ENCODE measurements at places on chromosomes 1 and 21.
A peak's percentile ranks its signal among the peaks of the same experiment; 100 is the strongest.

- H3K27ac ChIP-seq = no peak overlapping the region
- peaks cover 24% of the 10 kb centered on the region for H3K4me1 ChIP-seq
- H3K27me3 ChIP-seq = peaks cover 27% of the 10 kb centered on the region
- DNase-seq = no peak
- H3K4me3 ChIP-seq = no peak overlapping the region
These were observed 3.4 kb downstream of the TAL1 start for GRCh38 chr1:47228644-47229030.

DNA sequence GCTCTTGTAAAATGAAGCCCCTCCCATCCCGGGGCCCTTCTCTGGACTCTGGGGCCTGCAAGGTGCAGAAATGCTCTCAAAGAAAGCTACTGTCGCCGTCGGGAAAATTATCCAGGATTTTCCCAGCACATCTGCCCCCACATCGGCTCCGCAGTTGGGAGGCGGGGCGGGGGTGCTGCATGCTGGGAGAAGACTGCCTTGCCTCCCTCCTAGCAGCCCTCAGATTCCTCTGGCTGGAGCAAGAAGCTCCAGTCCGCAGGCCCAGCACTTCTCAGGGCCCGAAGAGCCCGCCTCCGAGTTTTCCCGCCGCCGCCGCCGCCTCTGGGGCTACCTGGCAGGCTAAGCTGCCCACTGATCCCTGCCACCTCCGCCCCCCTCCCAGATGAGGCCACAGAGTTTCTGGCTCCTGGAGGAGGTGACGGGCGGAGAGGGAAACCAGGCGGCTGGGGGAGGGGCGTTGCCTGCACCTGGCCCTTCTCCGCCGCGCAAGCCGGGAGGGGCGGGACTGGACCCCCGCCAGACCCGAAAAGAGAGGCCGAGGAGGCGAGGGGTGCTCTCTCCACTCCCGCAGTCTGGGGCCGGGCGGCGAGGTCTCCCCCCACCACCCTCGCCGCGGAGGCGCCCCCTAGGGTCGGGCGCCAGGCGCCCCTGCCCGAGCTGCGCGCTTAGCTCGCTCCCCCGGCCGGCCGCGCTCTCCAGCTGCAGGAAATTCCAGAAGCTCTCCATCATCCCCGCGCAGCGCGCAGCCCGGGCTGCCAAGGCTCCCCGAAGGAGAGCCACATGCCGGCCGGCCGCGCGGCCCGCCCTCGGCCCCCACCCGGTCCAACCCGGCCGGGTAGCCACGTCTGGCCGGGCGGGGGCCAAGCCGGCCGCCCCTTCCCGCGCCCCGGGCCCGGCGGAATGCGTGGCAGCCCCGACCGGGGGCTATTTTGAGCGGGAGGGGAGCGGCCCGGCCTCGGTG is 28.8 kb downstream of the AHDC1 start:
- peak overlapping the region; percentile 68 for H3K27ac ChIP-seq
- peak overlapping the region; percentile 53 for H3K4me3 ChIP-seq
- H3K4me1 ChIP-seq = peaks cover 73% of the 10 kb centered on the region
- no peaks in the 10 kb centered on the region for H3K27me3 ChIP-seq
- DNase-seq = no peak

DNA sequence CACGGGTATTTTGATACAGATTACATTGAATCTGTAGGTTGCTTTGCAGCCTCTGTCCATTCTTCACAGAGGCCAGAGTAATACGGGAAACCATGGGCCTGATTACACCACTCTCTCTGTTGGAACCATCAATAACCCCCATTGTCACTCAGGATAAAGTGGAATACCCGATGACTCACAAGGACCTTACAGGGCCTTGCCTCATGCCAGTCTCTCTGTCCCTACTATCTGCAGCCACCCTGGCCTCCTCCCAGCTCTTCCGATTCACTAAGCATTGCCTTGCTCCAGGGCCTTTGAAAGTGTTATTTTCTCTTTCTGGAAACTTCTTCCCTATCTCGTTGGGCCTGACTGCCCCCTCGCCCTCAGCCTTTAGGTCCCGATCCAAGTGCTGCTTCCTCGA is 61.7 kb downstream of the HMGB4 start:
- H3K4me3 ChIP-seq = no peak overlapping the region
- DNase-seq = no peak
- no peaks in the 10 kb centered on the region for H3K4me1 ChIP-seq
- no peaks in the 10 kb centered on the region for H3K36me3 ChIP-seq
- no peak overlapping the region for H3K27ac ChIP-seq

DNA sequence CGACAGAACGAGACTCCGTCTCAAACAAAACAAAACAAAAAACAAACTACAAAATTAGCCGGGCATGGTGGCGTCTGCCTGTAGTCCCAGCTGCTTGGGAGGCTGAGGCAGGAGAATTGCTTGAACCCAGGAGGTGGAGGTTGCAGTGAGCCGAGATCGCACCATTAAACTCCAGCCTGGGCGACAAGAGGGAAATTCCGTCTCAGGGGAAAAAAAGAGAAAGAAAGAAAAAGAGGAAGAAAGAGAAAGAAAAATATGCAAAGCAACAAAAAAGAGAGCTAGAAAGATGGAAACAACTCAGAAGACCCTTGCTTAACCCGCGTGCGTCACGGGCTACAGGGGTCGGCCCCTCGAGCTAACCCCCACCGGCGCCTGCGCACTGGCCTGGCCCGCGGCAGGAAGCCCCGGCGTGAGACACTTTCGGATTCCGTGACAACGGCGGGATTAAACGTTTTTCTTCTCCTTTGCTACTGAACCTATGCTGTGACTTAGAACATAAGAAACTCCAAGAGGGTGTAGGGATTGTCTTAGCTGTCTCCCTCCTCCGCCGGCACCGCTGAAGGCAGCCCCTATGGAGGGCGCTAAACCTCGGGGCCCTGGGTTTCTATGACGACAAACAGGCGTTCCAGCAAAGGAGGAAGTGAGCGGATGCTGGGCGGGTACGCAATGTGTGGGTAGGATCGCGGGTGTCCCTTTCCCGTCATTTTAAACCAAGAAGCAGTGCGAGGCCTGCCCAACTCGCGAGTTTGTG is at the start of gene AXDND1:
Gene AXDND1, plus strand, starts transcription at position 630 of the 751 bp plus-strand sequence. CDS start 539 bp downstream, outside the sequence.
- H3K4me3 ChIP-seq = peak within 1 kb of the TSS; percentile 86
- DNase-seq = peak; percentile 68
- peak within 1 kb of the TSS; percentile 65 for H3K27ac ChIP-seq
- H3K27me3 ChIP-seq = no peaks in the 10 kb centered on the region
- H3K4me1 ChIP-seq = peaks cover 18% of the 10 kb centered on the region
- H3K36me3 ChIP-seq = no peaks in the 10 kb centered on the region

DNA sequence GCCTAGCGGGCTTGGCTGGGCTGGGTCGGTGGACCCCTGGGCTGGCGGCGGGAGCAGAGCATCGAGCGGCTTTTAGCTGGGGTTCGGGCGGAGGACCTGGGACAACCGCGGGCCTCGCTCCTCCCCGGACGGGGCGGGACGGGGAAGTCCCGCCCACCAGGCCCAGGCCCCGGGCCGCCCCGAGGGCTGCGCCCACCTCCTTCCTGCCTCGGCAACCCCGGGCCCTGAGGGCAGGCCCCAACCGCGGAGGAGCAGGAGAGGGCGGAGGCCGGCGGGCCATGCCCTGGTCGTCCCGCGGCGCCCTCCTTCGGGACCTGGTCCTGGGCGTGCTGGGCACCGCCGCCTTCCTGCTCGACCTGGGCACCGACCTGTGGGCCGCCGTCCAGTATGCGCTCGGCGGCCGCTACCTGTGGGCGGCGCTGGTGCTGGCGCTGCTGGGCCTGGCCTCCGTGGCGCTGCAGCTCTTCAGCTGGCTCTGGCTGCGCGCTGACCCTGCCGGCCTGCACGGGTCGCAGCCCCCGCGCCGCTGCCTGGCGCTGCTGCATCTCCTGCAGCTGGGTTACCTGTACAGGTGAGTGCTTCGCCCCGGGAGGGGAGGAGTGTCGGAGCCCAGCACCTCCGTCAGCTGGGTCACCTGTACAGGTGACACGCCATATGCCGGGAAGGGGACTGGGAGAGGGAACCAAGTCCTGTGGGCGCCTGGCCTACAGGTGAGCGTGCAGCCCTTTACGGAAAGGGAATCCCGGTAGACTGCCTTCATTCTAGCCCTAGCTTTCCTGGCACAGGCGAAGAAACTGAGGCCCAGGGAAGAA is at the start of gene XKR8:
Gene XKR8, plus strand, starts transcription at position 182 of the 812 bp plus-strand sequence. Its CDS starts 97 bp downstream, at position 279.
- H3K4me1 ChIP-seq = peaks cover 33% of the 10 kb centered on the region
- H3K36me3 ChIP-seq = no peaks in the 10 kb centered on the region
- no peaks in the 10 kb centered on the region for H3K27me3 ChIP-seq
- DNase-seq = peak; percentile 23
- H3K4me3 ChIP-seq = peak within 1 kb of the TSS; percentile 74
- H3K27ac ChIP-seq = peak within 1 kb of the TSS; percentile 17

DNA sequence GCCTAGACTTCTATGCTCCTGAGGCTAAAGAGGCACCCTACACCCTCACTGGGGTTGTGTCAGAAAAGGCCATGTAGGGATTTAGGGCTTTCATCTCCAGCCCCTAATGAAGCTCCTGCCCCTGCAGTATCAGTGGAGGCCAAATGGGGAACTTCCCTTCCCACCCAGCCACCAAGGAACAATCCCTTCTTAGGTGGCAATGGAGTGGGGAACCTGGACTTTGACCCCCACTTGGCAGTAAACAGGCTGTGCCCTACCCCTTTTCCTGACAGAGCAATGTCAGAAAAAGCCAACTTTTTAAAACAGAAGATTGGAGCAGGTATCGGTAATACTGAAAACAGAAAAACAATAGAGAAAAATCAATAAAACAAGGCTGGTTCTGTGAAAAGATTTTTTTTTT is 35.5 kb upstream of the SLC19A2 start:
- peaks cover 77% of the 10 kb centered on the region for H3K36me3 ChIP-seq
- no peaks in the 10 kb centered on the region for H3K27me3 ChIP-seq
- DNase-seq = no peak
- H3K4me1 ChIP-seq = peaks cover 25% of the 10 kb centered on the region
- no peak overlapping the region for H3K4me3 ChIP-seq

DNA sequence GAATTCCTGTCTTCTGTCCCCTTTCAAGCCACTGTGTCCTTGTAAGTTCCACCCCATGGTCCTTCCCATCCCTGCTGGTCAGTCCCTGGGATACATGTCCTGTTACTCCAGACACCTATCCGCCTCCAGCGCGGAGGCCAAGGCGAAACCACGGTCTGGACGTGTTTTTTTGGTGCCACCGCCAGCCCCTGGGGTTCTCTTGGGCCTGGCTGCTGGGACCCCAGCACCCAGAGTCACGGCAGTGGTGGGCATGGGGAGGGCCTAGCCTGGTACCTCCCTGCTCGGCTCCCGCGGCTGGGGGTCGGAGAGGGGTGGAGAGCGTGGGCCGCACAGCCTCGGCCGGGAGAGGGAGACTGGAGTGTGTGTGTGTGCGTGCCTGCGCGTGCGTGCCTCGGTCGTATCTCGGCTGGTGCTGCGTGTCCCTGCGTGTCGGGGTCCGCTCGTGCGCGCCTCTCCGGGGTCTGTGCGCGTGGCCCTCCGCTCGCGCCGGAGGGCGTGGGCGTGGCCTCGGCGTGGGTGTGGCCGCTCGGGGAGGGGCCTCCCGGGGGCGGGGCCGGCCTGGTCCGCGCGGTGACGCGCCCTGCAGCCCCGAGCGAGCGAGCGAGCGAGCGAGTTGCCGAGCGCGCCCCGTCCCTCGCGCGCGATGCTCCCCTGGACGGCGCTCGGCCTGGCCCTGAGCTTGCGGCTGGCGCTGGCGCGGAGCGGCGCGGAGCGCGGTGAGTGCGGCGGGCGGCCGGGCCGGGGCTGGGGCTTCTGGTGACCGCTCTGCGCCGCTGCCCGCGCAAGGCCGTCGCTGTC is at the start of gene VWA1:
Gene VWA1, plus strand, starts transcription at position 585 of the 798 bp plus-strand sequence. Its CDS starts 59 bp downstream, at position 644.
- H3K4me1 ChIP-seq = peaks cover 53% of the 10 kb centered on the region
- peak within 1 kb of the TSS; percentile 72 for H3K4me3 ChIP-seq
- peak within 1 kb of the TSS; percentile 94 for H3K27ac ChIP-seq
- H3K27me3 ChIP-seq = no peaks in the 10 kb centered on the region
- peaks cover under 1% of the 10 kb centered on the region for H3K36me3 ChIP-seq

DNA sequence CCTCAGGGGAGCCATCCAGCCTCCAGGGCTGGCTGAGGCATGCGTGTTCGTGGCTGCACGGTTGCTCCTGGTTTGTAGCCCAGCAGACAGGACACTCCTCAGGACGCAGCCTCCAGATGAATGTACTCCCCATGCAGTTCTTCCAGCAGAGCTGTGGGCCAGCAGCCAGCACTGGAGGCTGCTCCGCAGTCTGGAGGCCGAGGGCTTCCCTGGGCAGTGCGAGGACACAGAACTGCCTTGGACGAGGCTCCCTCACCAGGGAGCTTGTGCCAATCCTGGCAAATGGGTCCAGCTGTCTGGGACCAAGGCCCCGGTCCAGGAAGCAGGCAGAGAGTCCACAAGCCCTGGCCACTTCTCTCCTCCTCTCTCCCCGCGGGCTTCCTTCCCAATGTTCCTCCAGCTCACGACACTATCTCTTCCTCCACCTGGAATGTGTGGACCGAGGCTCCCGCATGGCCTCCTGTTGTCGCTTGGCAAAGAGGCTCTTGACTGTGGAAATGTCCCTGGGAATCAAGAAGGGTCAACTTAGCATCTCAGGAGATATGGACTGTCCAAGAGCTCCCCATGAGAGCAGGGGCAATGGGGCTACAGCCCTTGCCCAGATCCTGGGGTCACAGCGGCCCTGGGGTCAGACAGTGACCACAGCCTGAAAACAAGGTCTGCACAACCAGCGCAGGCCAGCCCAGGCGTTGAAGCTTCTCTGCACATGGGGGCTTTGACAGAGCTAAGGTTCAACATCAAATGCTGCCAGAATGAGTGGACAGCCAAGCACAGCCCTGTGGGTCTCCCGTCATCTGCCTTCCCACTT is 5.3 kb downstream of the EDN2 start:
- DNase-seq = no peak
- peaks cover 42% of the 10 kb centered on the region for H3K4me1 ChIP-seq
- H3K27me3 ChIP-seq = no peaks in the 10 kb centered on the region
- no peak overlapping the region for H3K27ac ChIP-seq

DNA sequence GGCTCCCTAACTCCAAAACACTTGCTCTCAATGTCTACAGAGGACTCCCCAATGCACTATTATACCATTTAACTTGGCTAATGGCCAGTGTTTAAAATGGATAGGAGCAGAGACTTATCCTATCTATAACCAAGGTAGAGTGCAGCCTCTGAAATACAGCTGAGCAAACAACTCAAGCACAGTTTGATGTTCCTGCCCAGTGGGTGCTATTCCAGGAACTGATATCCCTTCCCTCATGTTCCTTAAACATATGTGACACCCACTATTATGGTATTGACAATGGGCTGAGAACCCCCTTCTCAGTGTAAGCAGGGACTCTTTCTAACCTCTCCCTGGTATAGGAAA is 51.7 kb downstream of the SH3GLB1 start:
- no peak for DNase-seq
- H3K4me1 ChIP-seq = peaks cover 54% of the 10 kb centered on the region
- H3K4me3 ChIP-seq = no peak overlapping the region
- H3K27ac ChIP-seq = no peak overlapping the region

Data from HepG2 (cell line).